ENCODE measurements at places on chromosomes 3 and 15. TPM values are rescaled to one million over a fixed set of nuclear protein-coding genes. Genes with fewer than 3 reads are reported as not detected.

PGBD4 gene
- total RNA-seq, result 1.9 TPM

DNA sequence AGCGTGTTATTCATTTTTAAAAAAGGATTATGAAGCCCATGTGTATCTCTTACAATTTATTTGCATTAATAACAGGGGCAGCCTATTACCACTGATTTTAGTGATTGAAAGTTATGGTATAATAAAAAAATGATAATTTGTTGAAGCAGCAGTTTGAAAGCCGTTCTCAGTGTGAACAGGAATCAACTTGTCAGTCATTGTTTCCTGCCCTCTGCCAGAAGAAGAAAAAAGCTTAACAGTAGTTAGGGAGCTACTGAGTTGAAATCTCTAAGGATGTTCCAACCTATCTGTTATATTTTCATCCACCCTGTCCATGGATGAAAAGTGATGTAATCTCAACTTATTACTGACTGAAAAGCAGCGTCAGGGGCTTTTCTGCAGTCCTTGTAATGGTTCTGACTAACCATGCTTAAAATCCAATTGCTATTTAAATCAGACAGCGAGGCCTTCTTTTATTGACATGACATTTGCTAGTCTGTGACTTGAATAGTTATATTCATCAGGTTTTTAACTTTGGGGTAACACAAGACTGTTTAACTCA is 486.7 kb downstream of the ROBO2 start:
- DNase-seq, result no peak

DNA sequence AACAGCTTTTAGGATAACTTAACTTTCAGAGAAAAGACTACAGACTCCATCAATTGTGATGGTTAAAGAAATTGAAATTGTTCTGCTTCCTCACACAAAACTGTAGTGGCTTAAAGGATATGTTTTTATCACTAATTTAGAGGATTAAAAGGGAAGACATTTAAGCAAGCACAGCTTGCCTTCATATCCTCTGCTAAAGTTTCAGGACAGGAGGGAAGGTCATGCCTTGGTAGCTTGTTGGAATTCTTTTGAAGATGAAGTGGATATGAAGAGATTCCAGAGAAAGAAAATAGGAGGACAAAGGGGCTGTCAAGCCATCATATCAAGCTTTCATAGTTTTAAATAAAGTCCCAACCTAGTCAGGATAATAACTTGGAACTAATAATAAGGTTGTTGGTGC is 33.1 kb downstream of the CCDC80 start:
- DNase-seq, result no peak

DNA sequence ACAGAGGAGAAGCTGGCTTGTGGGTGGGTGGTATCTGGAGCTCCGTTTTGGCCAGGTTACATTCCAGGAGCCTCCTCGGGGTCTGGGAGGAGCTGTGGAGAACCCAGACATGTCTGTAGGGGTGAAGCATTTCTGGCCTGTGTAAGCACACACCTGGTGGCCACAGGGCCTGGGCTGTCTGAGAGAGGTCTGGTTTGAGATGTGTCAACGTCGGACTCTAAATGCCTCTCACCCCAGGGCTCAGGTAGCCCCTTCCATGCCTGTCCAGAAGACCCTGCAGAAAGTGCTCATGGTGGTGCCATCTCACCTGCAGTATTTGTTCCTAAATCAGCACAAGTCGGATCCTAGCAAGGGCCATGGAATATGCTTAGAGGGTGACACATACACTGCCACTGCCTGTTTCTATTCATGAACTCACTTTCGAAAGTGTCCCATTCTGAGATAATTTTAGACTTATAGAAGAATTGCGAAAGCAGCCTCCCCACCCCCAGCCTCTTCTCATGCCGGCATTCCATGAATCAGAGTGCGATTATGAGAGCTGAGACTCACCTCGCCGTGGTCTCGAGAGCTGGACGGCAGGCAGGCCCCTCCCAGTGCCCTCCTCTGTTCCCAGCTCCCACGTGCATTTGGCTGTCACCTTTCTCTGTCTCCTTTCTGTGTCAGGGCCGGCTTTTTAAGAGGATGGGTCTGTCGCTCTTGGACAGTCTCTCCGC is 63.7 kb downstream of the KLF15 start:
- DNase-seq, result no peak

DNA sequence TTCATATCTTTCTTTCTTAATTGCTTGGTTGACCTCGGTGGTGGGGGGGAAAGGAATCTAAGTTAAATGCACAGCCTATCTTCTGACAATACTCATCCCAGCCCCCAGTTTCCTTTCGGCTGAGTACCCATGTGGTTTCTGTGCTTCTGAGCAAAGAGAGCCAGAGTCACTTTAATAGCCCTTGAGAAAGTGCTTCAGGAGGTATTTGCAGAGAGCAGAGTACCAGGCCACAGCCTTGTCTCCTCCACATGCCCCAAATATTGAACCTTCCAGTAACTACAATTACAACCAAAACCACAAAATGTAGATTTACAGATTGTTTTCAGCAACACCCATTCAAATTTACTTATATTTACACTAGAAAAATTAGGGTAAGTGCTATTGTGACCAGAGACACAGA is 647.4 kb downstream of the NR2F2 start:
- DNase-seq, result no peak

Measured in LHCN-M2 (cell line).